ENCODE measurements at places on chromosomes 1 and 21.

DNA sequence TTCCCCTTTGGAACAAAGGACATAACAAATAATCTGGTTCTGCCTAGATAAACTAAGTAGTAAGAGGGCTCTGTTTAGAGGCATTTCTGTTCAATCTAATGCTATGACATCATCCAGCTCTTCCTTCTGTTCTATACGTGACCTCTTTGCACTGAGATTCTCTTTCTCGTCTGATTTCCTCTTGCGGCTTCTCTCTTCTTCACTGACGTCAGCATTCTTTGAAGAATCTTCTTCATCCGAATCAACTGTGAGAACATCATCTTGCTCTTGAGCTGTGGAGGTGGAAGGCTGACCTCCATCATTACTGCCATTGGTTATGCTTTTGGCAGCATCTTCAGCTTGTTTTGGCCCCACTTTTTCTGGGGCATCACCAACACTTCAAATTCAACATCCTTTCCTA, 130.4 kb downstream of the HS2ST1 start:
- DNase-seq, result no peak

DNA sequence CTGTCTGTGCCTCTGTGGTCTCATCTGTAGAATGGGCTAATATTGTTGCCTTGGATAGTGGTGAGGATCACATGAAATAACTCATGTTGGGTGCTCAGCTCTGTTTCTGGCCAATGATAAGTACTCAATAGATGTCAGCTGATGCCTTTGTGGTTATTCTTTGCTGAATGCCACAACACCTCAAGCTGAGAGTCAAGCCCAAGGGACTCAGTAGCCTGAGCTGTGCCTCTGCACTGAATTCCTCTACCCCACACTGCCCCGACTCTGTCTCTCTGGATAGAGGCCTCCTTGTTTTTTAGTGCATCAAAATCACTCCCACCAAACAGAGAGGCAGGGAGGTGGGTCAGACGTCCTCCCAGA, 196.1 kb upstream of the VAMP3 start:
- DNase-seq, result no peak

DNA sequence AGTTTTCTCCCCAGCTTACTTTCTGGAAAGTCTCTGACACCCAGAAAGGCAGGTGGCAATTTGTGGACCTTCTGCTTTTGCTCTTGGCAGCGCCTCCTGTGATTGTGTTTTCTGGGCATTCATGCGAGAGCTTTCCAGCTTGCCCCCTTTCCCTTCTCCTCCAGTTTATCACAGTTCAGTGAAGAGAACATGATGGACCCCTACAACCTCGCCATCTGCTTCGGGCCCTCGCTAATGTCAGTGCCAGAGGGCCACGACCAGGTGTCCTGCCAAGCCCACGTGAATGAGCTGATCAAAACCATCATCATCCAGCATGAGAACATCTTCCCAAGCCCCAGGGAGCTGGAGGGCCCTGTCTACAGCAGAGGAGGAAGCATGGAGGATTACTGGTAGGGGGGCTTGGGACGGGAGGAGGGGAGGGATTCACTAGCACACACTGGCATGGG, 24.3 kb upstream of the IKBKE start:
- no peak for DNase-seq

- DNase-seq, result no peak
Measured at GRCh38 chr1:21392587-21393263, 47.2 kb upstream of the NBPF3 start.

DNA sequence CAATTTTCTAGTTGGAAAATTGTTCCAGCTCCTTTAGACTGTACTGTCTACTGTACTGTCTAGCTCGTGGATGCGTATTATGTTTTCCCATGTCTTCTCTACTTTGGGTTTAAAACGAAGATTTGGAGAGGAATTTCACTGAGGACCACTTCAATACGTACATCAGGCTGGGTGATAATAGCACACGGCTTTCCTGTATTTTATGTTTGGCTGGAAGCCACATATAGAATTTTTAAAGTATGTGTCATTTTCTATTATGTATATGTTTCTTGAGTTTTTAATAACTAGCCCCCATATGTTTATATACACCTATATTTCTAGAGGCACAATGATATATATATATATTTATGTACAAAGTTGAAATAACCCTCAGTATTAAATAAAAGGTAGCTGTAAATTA, 226.4 kb downstream of the GREM2 start:
- no peak for DNase-seq

DNA sequence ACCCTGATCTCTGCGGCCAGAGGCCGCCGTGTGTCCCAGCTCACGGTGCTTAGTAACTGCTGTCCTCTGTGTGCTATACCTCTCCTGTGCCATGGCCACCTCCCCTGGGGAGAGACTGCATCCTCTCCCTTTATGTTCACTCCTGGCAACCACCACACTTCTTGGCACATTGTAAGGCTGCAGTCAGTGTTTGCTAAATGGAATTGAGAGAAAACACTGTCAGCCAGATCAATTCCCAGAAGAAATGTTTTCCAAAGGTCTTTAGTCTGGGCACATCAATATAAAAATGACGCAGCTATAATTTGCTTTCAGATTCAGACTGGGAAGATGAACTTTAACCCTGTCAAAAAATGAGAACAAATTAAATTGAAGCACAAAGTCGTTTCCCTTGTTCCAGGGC, 96.8 kb downstream of the BEND5 start:
- DNase-seq, result no peak

All from NB4 (cell line).